SK-N-DZ (cell line): ENCODE measurements at places on chromosomes 3 and 15.

DNA sequence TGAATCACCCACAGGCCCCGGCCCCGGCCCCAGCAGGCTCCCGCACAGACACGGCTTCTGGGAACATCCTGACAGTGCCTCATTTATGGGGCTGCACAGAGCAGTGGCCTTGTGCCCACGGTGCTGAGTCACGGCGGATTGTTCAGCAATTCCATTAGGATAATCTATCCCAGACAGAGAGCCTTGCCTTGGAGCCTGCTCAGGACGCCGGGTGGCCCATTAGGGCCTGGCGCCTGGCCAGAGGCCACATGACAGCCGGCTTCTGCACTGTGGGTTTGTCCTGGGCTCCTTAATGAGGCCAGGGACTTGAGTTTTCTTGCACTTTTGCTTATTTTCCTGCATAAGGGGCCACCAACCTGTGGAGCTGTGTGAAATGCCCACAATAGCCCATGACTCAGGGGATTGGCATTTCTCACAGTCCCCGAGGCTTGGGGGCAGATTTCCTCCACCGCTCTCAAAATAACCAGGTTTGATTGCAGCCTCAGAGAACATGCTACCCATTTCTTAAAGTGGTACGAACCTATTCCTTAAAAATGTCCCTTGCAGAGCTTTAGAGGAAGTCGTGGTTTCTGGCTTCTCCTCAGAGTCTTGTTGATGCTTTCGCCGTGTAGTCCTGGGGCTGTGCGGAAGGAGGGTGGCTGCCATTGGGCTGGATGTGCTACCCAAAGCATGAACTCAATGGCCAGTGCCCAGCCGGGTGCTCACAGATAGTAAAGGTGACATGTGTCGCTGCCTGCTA, 19.0 kb downstream of the SYNM start:
- DNase-seq, result peak; percentile 93

GRCh38 chr3:80014576-80014975, 246.8 kb upstream of the ROBO1 start:
- no peak for DNase-seq

GRCh38 chr3:52931889-52932288, 34.5 kb upstream of the STIMATE start:
- DNase-seq, result no peak

DNA sequence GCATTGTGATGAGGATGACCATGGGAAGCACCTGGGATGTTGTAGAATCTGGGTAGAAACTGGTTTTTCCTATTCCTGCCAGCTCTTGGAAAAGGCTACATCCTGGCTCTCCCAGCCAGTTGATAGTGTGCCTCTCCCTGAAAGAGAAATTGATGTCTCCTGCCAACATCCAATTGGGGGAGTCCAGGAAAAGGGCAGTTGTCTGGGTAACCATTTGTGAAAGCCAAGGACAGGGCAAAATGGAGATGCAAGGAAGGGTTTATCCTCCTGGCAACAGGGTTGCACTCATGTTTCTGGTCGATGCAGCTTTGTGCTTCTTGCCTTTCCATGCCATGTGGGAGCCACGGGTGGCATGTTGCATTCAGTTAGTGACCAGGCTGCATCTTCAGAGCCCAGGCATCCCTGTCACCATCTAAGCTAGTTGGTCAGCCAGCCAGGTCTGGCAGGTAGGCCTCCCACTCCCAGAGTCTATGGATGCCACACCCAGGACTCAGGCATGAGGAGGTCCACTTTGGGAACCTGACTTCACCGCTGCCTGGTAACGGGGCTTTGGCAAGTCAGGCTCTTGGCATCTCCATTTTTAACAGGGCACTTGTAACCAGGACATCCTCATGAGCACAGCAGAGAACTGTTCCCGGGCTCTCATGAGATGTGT, 153.5 kb downstream of the DNAJB8 start:
- no peak for DNase-seq

DNA sequence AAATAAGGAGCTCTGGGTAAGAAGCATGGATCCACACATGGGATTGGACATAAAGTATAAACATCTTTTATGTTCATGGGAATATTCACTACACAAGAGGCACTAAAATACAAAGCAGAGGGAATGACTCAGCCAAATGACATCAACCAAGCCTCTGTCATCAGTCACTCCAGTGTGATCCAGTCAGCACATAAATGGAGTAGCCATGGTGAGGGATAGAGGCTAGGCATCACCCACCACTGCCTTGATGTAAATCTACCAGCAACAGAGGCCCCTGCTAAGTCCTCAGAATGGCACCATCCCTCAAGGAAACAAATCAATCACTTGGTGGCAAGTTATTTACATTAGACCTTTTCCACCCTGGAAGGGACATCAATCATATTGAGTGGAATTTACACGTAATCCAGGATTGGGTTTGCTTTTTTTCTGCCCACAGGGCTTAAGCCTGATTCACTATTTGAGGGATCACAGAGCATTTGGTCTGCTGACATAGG, 27.2 kb downstream of the VEPH1 start:
- no peak for DNase-seq

GRCh38 chr3:40988468-40988867, 210.8 kb upstream of the CTNNB1 start:
- no peak for DNase-seq

- DNase-seq, result no peak
Measured at GRCh38 chr3:122960652-122961051, 66.9 kb downstream of the SEMA5B start.

- no peak for DNase-seq
Measured at GRCh38 chr3:117356091-117356705, 646.6 kb downstream of the TUSC7 start.

- peak; percentile 69 for DNase-seq
Measured at GRCh38 chr3:32143849-32144757, 37.7 kb downstream of the GPD1L start.

DNA sequence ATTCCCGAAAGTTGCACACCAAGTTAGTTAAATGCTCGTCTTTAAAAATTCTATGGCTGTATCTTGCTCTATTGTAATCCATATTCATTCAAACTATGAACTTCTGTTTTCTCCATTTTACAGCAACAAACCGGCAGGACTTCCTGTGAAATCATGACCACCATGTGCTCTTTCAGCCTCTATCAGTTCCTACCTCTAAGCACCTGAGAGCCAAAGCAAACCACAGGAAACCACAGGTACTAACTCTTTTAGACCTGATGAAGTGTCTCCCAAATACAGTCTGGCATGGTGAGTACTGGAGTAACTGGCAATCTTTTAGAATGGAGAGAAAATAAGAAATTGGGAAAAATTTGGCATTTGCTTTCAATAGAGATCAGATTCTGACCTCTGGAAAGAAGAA, 186.5 kb upstream of the SLITRK3 start:
- no peak for DNase-seq

- DNase-seq, result no peak
Measured at GRCh38 chr3:73885862-73886261, 261.1 kb upstream of the PDZRN3 start.

DNA sequence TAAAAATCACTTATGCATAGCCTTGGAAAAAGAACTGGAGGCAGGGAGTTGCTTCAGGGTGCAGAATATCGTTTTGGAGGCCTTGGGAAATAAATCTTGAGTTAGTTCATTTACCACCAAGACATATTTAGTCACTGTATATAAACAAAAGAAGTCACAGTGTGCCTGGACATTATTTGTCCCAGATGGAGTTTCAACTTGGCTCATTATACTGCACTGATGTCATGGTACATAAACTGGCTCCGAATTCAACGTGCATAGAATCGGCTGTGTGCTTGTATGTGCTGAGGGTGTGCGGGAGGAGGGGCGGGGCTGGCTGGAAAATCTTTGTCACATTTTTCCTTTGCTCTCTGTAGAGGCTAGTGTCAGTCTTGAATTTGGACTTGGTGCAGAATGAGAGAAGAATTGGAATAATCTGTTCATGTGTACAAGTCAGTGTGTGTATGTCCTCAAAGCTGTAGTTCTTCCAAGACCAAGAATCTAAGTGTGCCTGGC, 86.6 kb downstream of the FNDC3B start:
- no peak for DNase-seq

- no peak for DNase-seq
Measured at GRCh38 chr3:70774641-70775040, 462.2 kb upstream of the MDFIC2 start.

DNA sequence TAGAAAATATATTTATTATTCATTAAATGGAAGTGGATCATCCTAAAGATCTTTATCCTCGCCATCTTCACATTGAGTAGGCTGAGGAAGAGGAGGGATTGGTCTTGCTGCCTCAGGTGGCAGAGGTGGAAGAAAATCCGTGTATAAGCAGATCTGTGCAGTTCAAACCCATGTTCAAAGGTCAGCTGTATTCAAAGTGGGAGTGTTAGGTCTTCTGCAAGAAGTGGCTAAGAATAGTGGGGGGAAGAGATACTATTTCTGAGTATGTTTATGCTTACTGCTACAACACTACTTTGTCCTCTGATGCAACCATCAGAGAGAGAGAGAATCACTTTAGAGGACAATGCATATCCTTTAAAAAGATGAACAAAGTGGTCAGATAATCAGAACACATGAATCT, 39.5 kb downstream of the YEATS2 start:
- DNase-seq, result no peak

DNA sequence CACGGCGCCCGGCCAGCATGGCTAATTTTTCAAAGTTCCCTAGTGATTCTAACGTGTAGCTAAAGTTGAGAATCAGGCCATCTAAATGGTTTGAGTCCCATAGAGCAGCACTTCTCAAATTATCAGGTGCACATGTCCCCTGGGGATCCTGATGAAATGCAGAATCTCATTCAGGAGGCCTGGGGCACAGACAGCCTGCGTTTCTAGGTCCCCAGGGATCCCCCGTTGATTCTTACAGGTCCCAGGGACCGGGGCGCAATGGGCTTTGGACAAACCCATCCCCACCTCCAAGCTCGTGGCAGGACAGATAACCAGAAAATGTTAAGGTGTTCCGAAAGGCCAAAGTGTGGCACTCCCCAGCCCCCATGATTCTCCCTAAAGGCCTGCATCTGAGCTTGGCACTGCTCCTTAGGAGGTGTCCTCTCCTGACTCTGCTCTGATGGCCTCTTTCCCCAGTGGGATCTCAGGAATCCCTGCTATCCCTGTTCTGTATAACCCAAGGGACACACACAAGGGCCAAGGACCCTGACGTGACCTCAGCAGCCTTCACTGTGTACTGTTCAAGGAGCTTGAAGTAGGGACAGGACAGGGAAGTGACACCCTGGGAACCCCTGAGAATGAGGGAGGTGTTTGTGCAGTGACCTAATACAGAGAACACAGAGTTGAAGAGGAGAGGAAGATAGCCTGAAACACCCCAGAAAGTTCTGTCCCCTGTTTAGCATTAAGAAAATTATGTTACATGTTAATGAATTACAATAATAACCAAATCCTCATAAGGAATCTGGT, 8.0 kb downstream of the LRRK1 start:
- DNase-seq, result no peak

GRCh38 chr3:53253707-53254508, 1.9 kb downstream of the TKT start:
- DNase-seq, result no peak

DNA sequence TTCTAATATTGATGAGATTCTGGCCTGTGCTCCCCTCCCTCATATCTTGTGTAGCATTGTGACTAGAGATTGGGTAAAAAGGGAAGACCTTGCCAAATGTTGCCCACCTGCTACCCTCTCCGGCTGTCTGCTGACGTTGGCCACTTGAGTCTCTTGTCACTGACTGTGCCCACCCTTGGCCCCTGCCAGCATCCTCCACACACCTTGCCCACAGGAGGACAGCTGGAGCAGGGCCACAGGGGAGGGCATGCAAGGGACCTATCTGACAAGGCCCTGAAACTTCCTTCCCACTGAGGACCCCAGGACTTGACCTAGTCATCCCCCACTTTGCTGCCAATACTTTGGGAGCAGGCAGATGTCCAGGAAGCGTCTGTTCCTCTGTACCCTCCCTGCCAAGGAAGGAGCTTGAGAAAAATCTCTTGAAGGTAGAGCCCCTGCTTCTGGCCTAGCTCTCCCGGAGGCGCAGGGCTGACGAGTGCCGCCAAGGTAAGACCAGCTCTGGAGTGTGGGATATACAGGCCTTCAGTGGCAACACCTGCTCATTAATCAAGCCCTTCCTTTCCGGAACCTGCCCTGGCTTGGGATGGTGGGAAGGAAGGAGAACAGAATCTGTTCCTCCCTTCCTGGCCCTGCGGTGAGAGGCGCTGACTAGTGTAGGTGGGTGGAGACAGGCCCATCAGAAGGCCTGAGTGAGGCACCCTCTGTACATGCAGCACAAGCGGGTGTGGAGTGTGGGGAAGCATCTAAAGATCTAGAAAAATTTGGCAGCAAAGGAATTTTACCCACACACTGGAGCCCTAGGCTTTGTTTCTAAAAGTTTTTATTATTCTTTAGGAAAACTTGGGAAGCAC, 4.9 kb upstream of the PAK6 start:
- DNase-seq, result no peak

DNA sequence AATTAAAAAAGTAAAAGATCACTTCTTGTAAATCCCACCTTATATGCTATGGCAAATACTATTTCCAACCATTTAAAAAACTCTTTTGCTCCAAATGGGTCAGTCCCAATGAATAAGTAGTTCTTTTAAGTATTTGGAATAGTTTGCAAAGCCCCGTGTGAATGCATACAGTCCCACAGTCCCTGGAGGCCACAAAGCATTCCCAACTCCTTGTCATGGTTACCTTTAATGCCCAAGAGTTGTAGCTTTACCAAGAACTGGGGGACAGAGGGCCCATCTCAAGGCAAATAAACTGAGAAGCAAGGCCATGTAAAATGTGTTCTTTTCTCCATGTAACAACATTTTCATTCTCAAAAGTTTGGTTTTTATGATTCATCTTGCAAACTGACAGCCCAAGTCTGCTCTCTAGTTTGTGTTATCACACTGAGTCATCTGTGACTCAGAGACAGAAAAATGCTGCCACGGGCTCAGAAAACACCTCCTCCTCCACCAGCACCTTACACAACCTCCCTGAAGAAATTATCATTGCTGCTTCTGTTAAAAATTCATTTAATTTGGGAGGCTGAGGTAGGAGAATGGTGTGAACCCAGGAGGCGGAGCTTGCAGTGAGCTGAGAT, 336.2 kb downstream of the ERC2 start:
- DNase-seq, result no peak

- DNase-seq, result no peak
Measured at GRCh38 chr3:36681867-36682266, 82.5 kb downstream of the DCLK3 start.

GRCh38 chr15:68285259-68285980, 7.9 kb downstream of the FEM1B start:
- no peak for DNase-seq

DNA sequence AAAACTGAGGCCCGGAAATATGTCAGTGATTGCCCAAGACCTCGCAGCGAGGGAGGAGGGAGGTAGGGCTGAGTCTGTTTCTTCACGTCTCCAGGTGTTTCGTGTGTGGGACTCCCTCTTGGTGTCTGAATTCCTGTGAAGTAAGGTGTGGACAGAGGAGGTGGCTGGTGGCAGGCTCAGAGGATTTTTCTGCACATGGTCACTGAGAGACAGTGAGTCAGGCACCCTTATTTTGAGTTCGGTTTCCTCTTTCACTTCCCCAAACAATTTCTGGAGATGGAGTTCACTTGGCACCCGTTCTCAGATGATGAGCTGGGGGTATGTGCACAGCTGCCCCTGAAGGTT, 46.3 kb upstream of the VPS8 start:
- no peak for DNase-seq

GRCh38 chr15:43214169-43214568, 6.6 kb downstream of the EPB42 start:
- DNase-seq, result no peak

GRCh38 chr3:152399374-152399773, 130.6 kb downstream of the MBNL1 start:
- no peak for DNase-seq
